Renal pelvis (tissue), 12 donors: ENCODE measurements at places on chromosomes 11 and 22. TPM values are rescaled to one million over a fixed set of nuclear protein-coding genes. Genes with fewer than 3 reads are reported as not detected.

GRCh38 chr11:102810950-102811660 lies 13.1 kb upstream of the MMP1 start:
- DNase-seq = peak; percentile 5

DNA sequence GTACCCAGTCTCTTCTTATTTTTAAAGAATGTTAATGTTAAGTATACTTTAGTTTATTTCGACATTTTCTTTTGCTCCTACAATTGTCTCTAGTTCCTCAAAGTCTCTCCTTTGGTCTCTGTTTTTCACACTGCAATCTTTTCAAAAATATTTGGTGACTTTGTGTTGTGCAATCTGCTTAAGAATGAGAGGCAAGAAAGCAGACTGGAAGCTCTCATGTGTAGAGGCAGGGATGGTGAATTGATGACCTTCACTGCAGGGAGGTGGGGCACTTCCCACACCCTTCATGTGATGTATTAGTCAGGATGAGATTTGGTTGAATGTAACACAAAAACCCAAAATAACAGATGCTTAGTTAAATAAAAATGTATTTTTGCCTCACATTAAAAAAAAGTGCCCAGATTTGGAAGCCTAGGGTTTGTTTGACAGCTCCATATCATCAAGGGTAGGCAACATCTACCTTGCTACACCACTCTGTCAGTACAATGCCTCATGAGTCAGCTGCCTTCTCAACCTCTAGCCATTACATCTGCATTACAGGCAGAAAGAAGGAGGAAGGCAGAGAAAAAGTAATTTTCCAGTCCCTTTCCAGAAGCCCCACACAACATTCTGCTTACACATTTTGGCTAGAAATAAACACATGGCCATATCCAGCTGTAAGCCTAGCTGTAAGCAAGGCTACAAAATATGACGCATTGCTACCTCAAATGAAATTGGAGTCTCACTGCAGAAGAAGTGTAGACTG lies 3.8 kb upstream of the MMP27 start:
- DNase-seq = no peak

SSTR3 gene
- 1.2 TPM for polyA plus RNA-seq

DNA sequence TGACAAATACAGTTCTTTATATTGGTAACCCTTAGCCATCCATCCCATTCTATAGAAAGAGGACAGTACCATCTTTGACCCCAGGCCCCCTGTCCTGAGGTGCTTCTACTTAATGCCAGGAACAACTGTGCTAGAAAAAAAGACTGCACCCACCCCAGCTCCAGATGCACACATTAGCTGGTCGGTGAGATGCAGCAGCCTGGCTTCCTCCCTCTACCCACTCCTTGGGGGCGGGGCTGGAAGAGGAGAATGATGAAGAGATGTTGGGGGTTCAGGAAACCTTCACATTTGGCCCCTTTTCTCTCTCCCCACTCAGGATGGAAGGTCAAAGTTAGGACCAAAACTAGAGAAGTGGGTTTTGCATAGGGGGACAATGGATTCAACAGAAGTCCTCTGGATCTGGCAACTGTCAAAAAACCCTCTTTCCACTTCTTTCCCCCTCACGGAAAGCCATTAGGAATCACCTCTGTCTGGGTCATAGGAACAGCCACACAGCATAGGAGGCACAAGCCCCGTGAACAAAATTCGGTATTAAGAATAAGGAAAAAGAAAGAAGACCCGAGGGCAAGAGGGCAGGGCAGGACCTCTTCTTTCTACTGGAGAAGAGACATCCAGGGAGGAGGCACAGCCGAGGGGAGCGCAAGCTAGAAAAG lies 755 bp downstream of the NRIP3 start:
- DNase-seq = no peak

DNA sequence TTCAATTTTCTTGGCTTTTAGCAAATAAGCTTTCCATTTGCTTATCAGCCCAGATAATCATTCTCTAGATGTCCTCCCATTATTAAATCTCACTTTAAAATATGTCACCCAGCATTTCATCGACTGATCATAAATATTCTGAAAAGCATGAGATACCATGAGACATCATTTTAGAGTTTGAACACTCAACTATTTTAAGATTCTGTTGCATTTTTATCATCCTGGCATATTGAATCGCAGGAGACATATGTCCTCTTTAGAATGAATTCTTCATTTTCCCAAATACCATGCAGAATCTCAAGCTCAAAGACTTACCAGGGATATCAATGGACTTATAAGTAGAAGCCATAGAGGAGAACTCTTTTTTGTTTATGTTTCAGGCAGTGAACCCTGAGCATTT lies at the start of gene OR52A5:
OR52A5 (minus strand) TSS at position 361 of the 400 bp plus-strand sequence. CDS start 5,714 bp downstream, outside the sequence.
- DNase-seq = no peak

DNA sequence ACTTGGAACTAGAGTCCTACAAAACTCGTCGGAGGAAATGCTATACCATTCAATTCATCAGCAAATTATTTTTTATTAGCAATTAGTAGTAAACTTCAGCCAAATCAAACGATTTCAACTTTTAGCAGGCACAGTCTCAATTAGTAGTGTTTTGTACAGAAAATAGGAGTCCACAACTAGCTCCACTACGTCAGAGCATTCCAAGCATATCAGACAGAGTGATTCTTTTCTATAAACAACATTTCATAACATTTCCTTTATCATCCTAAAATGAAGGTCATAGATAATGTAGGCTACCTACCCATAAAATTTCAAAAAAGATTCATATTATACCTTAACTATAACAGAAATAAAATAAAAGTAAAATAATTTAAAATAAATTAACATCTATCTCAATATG lies 169.9 kb downstream of the KIF18A start:
- DNase-seq = no peak

GRCh38 chr22:30097861-30098260 lies 17.6 kb downstream of the HORMAD2 start:
- DNase-seq = no peak

DNA sequence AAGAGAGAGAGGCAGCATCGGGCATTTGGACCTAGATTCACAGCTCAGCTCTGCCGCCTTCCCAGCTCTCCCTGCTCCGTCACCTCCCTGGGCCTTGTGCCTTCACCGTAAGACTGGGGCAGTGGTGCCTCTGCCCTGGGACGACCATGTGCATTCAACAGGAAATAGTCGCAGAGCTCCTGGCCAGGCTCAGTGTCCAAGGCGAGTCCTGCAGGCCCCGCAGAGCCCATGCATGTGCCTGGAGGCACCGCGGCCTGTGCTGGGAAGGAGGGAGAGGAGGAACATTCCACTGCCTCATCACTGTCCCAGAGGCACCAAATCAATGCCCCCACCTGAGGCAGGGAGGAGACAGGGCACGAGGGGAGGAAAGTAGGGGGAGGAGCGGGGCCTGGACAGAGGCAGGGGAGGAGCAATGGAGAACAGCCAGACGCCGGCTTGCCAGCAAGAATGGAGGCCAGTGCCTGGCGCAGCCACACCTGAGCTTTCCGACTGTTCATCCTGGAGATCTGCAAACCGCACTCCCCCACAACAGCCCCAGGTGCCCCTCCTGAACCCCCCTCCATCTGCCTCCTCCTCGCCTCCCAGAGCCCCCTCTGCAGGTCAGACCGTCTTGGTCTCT lies 74.4 kb upstream of the PRR5 start:
- no peak for DNase-seq

DNA sequence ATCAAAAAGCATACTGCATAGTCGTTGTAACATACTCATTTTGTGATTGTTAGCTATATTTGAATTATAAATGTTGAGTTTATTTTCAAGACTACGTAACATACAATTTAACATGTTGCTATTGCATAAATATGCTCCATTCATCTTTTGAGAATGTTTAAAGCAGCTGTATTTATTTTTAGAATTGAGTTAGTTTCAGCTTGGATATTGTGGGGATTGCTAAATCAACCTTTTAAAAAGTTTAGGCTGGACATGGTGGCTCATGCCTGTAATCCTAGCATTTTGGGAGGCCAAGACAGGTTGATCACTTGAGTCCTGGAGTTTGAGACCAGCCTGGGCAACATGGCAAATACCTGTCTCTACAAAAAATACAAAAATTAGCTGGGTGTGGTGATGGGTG lies 288.1 kb downstream of the DYNC2H1 start:
- no peak for DNase-seq

DNA sequence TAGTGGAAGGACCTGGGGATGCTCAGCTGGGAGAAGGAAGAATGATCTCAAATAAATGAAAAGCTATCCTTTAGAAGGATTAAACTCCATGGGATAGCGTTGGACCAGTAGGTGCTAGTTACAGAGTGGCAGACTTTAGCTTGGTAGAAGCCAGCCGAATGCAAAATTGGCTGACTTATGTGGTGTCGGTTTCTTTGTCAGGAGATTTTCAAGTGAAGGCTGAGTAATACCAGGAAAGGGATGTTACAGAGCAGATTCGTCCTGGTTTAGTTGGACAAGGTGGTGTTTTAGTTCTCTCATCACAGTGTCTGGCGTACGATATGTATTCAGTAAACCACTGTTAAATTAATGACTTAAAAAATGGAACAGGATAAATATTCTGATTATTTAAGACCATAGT lies 26.0 kb downstream of the FDX1 start:
- no peak for DNase-seq

DNA sequence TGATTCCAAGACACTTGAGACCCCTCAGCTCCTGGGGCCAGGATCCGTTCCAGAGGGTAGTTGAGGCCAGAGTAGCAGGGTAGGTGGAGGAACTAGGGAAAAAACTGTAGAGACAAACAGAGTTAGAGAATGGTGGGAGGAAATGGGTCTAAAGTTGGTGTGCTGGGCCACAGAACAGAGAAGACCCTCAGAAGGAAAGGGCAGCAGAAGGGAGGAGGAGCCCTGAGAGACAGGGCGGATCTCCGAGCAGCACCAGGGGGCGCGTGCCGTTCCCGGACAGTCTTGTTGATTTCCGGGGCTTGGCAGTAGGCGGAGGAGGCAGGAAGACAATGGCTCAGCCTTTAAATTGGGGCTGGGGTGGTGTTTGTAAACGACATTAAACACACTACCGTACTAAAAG lies 2.4 kb upstream of the CECR2 start:
- DNase-seq = no peak

TNNI2 gene
- polyA plus RNA-seq = not detected

GRCh38 chr22:27651486-27651885 lies 150.1 kb downstream of the MN1 start:
- DNase-seq = no peak

DNA sequence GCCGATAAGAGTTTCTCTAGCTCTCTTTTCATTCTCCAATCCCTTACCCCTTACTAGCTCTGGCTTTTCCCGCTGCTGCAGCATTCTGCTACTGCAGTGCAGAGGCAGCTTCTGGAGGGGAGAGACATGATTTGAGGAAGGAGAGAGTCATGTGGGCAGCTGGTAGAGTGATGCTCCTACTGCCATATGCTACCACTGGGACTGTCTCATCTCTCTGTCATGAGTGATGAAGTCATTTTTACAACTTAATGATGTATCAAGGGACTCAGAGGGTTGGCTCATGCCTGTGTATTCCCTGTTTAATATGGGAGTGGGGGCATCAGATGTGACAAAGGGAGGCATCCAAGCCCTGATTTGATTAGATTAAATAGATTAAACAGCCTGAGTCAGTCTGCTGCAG lies 11.3 kb downstream of the SLC17A6 start:
- DNase-seq = no peak

FOLR3 gene
- 2.8 TPM for polyA plus RNA-seq

DNA sequence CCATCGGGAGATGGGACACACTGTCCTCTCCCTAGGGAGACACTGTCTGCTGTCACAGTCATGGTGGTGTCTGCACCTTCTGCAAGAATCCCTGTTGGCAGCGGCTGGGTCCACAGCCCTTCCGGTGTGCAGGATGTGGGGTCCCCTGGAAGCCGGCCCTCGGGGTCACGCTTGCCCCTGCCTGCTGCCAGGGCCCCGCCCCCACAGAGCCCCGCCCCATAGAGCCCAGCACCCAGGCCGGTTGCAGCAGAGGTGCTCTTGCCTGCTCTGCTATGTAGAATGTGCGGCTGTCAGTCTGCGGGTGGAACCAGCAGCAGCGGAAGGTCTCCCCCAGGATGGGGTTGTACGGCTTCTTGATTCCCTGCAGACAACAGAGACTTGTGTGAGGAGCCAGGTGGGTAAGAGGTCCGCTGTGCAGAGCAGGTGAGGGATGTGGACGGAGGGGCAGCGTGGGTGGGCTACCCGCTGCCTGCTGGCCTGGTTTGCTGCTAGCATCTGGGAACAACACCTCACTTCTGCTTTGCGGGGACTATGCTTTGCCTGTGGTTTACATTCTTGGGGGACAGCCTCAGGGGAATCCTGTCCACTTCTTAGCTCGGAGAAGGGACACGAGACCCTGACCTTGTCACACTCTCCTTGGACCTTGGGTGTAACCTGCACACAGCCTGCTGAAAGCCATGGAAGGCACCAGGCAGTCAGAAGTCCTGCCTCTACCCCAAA lies 44.9 kb upstream of the CARS1 start:
- DNase-seq = no peak

DNA sequence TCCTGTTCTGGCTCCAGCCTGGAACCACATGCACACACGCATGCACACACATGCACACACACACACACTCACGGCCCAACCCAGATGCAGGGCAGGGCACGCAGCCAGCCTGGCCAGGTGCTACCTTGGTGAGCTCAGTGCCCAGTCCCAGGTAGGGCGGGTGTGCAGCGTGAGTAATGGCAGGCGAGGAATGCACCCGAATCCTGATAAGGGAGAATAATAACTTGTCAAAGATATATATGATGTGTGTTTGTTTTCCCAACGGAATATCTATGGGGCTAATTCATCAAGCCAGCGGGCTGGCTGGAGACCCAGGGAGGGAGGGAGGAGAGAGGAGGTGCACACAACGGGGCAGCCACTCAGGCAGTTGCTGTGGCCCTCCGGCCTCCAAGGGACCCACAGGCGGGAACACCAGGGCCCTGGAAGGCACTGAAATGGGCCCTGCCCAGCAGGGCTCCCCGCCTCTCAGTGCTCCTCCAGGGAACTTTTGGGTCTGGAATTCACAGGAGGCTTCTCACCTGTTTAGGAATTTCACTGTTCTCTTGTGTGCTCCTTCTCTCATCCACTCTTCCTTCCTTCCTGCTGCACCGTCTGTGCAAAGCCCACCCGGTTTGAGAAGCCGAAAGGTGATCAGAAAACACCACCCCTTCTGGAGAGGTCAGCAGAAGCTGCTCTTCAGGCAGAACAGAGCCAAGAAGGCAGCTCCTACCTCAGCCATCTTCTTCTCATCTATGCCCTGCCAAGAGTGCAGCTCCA lies 79.0 kb downstream of the BUD13 start:
- no peak for DNase-seq

DNA sequence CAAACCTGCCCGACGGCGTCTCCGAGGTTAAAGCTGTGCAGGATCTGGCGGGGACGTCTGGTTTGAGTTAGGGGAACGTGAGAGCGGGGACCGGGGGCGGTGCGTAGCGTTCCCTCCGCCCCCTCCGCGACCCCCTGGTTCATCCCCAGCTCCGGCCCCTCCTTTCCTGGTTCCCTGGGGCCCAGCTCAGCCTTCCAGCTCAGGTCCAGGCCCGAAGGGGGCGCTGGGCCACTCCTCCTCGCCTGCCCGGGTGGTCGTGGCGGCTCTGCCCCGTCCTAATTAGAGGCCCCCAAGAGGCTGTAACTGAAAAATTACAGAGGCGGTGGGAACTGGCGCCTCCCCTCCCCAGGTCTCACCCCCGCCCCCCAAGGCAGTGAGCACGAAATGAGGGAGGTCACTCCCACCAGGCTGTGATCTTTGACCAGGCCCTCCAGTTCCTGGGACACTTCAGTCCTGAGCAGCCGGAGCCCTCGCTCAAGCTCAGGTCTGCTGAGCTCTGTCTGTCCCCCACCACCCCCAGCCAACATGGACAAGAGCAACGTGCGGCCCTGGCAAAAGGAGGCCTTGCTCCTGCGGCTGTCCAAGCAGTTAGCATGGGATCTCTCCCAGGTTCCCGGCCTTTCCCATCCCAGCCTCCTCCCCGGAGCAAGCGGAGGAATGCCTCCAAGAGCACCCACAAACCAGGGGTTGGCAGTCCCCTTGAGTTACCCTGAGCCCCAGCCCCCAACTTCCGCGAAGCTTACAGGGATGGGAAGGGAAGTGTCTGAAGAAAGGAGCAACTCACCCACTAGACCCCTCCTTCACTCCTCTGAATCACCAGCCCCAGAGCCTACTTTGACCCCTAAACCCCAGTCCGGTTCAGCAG lies 3.3 kb downstream of the CD248 start:
- DNase-seq = peak; percentile 77
